ENCODE measurements at places on chromosomes 1 and 21.
A peak's percentile ranks its signal among the peaks of the same experiment; 100 is the strongest.

- no peak for DNase-seq
Observed at GRCh38 chr1:201329286-201329685, 46.0 kb downstream of the PKP1 start.

DNA sequence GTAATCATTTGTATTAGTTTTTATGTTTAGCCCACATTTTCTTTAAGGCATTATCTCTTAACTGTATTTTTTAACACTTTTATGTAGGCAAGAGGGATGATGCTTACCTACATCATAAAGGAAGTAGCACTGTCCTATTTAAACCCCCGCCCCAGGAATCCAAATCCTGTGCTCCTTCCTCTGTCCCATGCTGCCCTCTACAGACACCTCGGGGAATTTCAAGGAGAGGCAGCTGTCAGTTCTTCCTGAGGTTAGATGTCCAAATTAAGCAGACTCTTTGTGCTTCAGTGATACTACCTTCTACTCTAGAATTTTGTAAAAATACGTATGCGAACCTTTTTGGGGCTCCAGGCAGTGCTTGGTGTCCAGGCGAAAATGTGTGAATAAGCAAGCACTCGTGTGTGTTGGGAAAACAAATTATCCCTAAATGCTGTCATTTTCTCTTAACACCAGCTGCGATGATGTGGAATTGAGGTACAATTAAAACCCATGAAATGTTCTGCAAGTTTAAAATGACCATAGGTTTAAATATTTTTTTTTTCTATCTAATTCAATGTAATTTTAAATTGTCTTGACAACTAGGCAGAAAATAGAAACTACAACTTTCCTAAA, 19.2 kb downstream of the CRCT1 start:
- DNase-seq = peak; percentile 41

- DNase-seq = no peak
Observed at GRCh38 chr21:31316488-31317169, 27.4 kb downstream of the TIAM1 start.

- DNase-seq = no peak
Observed at GRCh38 chr21:26739189-26739588, 106.0 kb downstream of the ADAMTS1 start.

DNA sequence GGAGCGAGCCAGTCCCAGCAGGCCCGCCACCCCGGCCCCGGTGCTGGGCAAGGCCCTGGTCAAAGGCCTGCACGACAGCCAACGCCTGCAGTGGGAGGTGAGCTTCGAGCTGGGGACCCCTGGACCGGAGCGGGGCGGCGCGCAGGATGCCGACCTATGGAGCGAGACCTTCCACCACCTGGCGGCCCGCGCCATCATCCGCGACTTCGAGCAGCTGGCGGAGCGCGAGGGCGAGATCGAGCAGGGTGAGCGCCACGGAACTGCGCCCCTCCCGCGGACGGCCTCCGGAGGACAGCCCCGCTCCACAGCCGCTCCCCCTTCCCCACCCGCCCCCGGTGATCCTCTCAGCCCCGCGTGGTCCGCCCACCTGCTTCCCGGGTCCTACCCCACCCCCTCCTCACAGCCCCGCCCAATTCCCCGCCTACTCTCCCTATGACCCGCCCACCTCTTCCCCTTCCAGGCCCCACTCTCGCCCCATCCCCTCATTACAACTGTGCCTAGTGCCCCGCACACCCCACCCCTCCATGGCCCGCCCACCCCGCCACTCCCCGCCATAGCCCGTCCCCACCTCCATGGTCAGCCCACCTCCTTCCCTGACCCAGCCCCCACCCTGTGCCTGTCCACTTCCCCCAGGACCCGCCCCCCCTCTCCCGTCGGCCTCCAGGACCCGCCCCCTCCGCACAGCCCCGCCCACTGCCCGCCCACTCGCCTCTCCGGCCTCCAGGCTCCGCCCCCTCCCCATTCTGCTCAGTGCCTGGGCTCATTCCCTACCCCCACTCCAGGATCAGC, 52.7 kb downstream of the VWA5B1 start:
- peak; percentile 20 for DNase-seq
